ENCODE measurements at places on chromosomes 11 and 22.

GRCh38 chr11:75470476-75471080 lies 37.6 kb upstream of the KLHL35 start:
- H3K27me3 ChIP-seq = no peaks in the 10 kb centered on the region
- H3K4me3 ChIP-seq = no peak overlapping the region
- no peak for DNase-seq
- H3K4me1 ChIP-seq = no peaks in the 10 kb centered on the region
- H3K27ac ChIP-seq = no peak overlapping the region
- no peaks in the 10 kb centered on the region for H3K36me3 ChIP-seq

DNA sequence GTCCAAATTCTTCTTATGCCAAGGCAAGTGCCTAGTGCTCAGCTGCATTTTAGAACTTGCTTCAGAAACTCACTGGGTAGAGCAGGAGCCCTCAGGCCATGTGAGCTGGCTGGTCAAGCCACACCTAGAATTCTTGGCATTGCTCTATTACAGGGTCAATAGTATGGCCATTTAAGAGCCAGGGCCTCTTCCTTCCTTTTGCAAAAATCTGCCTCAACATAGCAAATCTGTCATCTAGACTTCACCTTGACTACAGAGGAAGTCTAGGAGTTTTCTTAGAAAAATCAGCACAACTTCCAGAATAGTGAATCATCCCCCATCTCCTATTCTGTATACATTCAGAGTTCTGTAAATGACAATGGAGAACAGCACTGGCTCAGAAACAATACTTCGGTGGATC lies 112.0 kb upstream of the TTC12 start:
- H3K27me3 ChIP-seq = no peaks in the 10 kb centered on the region
- DNase-seq = no peak
- H3K27ac ChIP-seq = no peak overlapping the region
- H3K4me3 ChIP-seq = no peak overlapping the region
- no peaks in the 10 kb centered on the region for H3K4me1 ChIP-seq

- H3K36me3 ChIP-seq = no peaks in the 10 kb centered on the region
- H3K27ac ChIP-seq = no peak overlapping the region
- peaks cover 20% of the 10 kb centered on the region for H3K27me3 ChIP-seq
These were observed 470.1 kb upstream of the B3GAT1 start for GRCh38 chr11:134882141-134882540.

- no peaks in the 10 kb centered on the region for H3K4me1 ChIP-seq
- no peaks in the 10 kb centered on the region for H3K27me3 ChIP-seq
- DNase-seq = peak; percentile 57
- H3K4me3 ChIP-seq = no peak overlapping the region
These were observed 53.4 kb upstream of the WNT7B start for GRCh38 chr22:46030231-46030880.

DNA sequence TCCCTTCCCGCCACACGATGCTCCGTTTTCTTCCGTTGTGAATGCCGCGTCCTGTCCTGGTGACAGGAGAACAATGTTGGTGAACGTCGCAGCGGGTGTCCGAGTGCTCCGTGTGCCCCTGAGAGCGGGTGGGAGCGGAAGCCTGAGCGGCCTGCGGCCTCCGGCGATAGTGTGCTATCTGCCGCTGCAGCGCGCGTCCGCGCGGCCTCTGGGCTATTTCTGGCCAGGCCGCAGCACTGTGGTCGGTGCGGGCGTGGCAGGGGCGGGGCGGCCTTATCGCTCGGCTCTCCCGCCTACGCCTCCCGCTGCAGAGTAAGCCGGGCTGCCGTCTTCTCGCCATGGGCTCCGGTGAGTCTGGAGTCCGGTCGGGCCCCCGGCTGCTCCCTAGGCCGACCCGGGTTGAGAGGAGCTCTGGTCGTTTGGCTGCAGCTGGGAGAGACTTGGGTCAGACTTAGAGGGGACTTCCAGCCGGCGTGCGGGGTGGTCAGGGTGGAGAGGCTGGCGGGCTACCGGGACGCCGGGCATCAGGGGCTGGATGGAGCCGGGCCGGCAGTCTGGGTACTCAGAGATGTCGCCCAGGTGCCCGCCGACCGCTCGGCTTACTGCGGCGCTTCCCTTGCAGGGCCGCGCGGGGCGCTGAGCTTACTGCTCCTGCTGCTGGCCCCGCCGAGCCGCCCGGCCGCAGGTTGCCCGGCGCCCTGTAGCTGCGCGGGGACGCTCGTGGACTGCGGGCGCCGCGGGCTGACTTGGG lies at the start of gene GP1BB:
TSS of gene GP1BB (plus strand) at position 308 of the 751 bp plus-strand sequence. CDS start at position 339, 31 bp downstream.
- no peak for DNase-seq
- no peak within 1 kb of the TSS for H3K27ac ChIP-seq
- H3K4me1 ChIP-seq = peaks cover 20% of the 10 kb centered on the region
- H3K4me3 ChIP-seq = no peak within 1 kb of the TSS

- no peaks in the 10 kb centered on the region for H3K36me3 ChIP-seq
- H3K27me3 ChIP-seq = no peaks in the 10 kb centered on the region
- DNase-seq = no peak
- H3K4me3 ChIP-seq = no peak overlapping the region
These were observed 67.1 kb downstream of the CCDC34 start for GRCh38 chr11:27295928-27296327.

GRCh38 chr11:73940801-73941570 lies 9.8 kb upstream of the DNAJB13 start:
- H3K27ac ChIP-seq = no peak overlapping the region
- H3K36me3 ChIP-seq = no peaks in the 10 kb centered on the region
- no peaks in the 10 kb centered on the region for H3K27me3 ChIP-seq
- H3K4me1 ChIP-seq = no peaks in the 10 kb centered on the region
- no peak overlapping the region for H3K4me3 ChIP-seq

GRCh38 chr22:45964372-45964771 lies 12.6 kb downstream of the WNT7B start:
- H3K27me3 ChIP-seq = no peaks in the 10 kb centered on the region
- no peaks in the 10 kb centered on the region for H3K4me1 ChIP-seq
- no peaks in the 10 kb centered on the region for H3K36me3 ChIP-seq
- no peak overlapping the region for H3K27ac ChIP-seq

DNA sequence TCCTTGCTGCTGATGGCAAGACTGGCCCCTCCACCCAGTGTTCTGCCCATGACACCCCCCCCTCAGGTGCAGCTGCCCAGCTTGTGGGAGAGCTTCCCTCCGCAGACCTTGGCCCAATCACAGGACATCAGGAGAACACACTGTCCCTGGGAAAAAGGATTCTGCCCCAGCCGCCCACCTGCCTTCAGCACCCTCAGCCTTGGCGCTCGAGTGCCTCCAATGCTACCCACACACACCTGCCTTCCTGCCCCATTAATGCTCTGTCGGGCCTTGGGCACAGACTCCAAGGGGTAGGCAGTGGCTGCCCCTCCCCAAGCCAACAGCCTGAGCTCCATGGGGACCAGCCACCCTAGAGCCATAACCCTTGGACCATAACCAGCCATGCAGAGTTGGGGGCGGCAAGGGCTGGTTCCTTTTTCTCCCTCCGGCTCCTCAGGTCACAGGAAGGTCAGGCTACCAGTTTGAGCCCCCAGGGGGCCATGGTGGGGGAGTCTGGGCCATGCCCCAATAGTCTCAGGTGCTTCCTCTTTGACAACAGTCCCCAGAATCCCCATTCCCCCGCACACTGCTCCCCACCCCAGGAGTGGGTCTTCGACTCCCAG lies 1.3 kb upstream of the ZNF70 start:
- no peak overlapping the region for H3K4me3 ChIP-seq
- peaks cover 12% of the 10 kb centered on the region for H3K4me1 ChIP-seq
- DNase-seq = no peak
- no peak overlapping the region for H3K27ac ChIP-seq
- no peaks in the 10 kb centered on the region for H3K27me3 ChIP-seq

DNA sequence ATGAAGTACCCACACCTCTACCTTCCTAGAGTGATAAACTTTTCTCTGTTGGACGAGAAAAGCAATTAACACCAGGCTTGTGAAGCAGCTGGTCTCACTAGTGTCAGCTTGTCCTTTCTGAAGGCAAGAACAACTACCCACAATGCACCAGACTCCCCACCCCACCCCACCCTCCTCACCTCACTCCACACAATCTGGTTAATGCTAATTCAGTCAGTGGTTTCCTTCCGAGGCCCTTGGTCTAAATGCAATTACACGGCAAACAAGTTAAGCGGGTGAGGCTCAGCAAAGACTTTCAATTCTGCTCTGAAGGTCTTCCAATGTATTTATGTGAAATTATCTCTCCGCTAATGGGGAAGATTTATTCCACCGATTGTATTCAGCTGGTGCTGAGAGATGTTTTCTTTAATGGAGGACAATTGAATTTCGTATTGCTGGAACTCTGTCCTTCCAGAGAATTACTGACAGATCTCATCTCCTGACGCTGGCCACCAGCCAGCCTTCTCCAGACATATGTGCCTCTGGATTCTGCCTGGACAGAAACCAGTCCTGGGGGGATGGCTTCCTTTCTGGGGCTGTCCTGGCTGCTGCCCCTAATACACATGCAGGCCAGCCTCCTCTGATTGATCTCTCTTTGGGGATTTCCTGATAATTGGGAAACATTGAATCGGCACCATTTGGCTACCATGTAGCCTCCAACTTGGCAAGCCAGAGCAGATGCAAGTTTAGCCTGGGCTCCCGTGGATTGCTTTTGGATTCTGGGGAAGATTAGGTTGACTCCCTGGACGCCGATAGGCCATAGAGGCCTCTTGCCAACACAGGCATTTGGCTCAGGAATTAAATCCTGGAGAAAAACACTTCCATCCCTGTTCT lies 165.8 kb upstream of the NARS2 start:
- H3K4me1 ChIP-seq = no peaks in the 10 kb centered on the region
- H3K27ac ChIP-seq = no peak overlapping the region
- no peak for DNase-seq

DNA sequence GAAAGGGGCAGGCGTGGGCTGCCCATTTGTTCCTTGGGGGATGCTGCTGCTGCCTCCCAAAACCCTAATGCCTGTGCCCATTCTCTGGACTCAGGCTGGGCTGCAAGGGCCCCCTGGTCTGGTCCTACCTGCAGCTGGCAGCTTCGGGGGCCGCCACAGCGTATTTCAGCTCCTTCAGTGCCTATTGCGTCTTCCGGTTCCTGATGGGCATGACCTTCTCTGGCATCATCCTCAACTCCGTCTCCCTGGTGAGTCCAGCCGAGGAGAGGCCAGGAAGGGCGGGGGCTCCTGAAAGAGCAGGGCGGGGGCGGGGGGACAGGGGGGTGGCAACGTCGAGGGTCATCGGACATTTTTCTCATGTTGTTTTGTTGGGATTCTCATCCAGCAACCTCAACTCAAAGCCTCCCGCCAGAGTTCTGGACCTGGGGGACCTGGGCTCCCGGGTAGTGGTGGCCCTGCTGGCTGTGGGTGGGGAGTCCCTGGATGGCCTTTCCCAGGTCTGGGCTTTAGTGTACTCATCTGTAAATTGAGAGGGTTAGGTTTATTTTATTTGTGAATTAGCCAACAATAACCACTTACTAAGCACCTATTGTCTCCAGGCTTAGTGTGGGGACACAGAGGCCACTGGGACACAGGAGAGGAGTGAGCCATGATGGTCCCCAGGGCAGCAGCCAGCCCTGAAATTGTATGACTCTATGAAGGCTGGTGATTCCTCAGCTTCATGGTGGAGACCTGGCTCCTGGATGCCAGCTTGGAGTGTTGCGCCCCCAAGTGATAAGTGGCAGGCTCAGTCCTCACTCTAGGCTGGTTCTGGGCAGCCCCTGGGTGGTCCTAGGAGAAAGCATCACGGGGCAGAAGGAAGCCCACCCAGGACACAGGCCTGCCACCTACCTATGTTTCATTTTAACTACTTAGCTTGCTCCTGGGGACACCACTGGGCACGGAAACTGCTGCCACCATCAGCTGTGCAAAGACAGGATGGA lies 36.0 kb downstream of the CAPN1 start:
- no peaks in the 10 kb centered on the region for H3K4me1 ChIP-seq
- no peaks in the 10 kb centered on the region for H3K36me3 ChIP-seq
- no peak overlapping the region for H3K4me3 ChIP-seq
- peak; percentile 56 for DNase-seq

DNA sequence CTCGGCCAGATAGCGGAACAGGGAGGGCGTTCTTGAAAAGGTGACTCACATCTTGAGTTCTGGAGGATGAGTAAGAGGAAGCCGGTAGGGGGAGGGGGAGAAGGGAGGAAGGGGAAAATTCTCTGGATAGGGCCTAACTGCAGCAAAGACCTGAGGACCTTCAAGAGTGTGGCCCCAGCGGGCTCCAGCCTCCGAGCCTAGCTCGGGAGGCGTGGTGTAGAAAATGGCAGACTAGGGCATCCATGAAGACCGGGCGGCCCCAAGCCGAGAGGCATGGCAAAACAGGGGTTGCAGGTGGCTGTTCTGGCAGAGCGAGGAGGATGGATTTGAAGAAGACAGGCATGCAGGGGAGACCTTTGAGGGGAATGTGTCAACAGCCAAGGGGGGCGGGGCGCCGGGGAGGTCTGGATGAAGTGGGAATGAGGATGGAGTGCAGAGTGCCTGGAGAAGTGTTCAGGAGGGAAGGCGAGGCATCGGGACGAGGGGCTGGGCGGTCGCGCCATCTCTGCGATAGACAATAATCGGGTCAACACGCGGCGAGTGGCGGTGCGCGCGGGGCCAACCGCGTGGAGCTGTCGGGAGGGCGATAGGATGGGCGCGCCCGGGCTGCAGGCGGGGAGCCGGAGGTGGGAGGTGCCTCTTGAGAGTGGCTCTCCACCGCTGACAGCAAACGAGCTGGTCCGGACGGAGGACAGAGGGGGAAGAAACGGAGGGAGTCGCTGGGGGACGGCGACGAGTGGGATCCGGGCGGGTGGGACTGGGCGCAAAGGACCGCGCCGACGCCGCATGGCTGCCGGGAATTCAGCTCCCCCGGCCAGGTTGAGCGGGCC lies 40.0 kb upstream of the CREB3L1 start:
- H3K27me3 ChIP-seq = peaks cover 23% of the 10 kb centered on the region
- peak overlapping the region; percentile 10 for H3K27ac ChIP-seq
- peaks cover 24% of the 10 kb centered on the region for H3K4me1 ChIP-seq
- H3K36me3 ChIP-seq = no peaks in the 10 kb centered on the region

GRCh38 chr22:19120829-19121630 lies 1.2 kb downstream of the DGCR2 start:
- DNase-seq = no peak
- H3K27me3 ChIP-seq = no peaks in the 10 kb centered on the region
- H3K27ac ChIP-seq = peak overlapping the region; percentile 96
- no peaks in the 10 kb centered on the region for H3K36me3 ChIP-seq

GRCh38 chr11:60378354-60378753 lies at the start of gene MS4A7:
MS4A7 (plus strand) TSS chr11:60378532; CDS start chr11:60383142, 4,610 bp downstream.
- DNase-seq = peak; percentile 72
- H3K27ac ChIP-seq = no peak within 1 kb of the TSS
- H3K36me3 ChIP-seq = no peaks in the 10 kb centered on the region
- H3K27me3 ChIP-seq = no peaks in the 10 kb centered on the region

DNA sequence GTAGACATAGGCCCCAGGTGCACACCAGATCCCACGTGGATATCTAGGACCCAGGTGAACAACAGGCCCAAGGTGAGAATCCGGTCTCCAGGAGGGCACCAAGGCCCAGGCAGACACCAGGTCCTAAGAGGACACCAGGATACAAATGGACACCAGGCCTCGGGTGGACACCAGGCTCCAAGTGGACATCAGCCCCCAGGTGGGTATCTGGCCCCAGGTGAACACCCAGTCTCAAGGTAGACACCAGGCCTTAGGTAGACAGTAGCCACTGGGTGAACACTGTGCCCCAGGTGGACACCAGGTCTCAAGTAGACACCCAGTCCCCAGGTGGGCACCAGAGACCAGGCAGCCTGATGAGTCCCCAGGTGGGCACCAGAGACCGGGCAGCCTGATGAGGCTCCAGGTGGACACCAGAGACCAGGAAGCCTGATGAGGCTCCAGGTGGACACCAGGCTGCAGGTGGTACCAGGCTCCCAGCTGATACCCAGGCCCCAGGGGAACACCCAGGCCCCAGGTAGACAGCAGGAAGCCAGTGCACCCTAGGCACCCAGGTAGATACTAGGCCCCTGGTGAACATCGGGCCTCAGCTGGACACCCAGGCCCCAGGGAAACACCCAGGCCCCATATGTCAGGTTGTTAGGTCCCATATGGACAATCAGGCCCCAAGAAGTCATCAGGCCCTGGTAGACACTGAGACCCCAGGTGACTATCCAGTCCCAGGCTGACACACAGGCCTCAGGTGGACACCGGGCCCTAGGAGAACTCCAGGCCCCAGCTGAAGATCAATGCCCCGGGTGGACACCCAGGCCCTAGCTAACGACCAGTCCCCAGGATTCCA lies 55.1 kb upstream of the SEPTIN5 start:
- no peaks in the 10 kb centered on the region for H3K36me3 ChIP-seq
- peaks cover 11% of the 10 kb centered on the region for H3K4me1 ChIP-seq

All from tibial artery (tissue), 4 donors.